COR-L47 (cell line): ENCODE measurements at places on chromosomes 13 and 19.

DNA sequence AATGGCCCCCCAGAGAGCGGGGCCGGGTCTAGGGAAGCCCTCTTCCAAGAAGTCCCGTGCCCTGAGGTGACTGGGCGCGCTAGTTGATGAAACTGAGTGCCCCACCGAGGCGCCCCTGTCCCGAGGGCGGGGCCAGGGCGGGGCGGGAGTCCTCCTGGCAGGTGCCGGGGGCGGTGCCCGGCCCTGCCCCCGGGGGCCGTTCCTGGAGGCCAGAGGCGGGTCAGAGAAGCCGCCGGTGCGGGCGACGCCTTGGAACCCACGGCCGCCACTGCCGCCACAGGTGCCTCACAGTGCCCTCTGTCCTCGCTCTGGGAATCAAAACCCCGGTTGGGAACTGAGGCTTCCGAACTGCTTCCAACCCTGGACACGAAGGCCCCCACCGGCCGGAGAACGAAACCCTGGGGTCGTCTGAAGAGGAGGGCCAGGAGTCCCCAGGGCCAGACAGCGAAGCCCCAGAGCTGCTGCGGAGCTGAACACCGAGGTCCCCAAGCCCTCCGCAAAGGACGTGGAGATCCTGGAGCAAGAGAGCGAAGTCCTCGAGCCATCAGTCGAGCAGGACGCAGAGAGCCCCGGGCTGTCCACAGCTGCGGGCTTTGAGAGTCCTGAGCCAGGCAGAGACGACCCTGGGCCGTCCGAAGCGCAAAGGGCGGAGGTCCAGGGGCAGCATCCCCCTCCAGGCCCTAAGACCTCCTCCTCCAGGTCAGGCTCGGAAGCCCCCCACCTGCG is at the start of gene MISP3:
Gene MISP3 (plus strand): TSS at position 252 of the 726 bp plus-strand sequence. CDS start 524 bp downstream, outside the sequence.
- DNase-seq: peak; percentile 24

GRCh38 chr13:65789815-65790214 is 1440.3 kb downstream of the PCDH9 start:
- no peak for DNase-seq

GRCh38 chr13:97561182-97561581 is 127.2 kb downstream of the RAP2A start:
- no peak for DNase-seq

- DNase-seq: no peak
These were observed 139.0 kb downstream of the SOX1 start for GRCh38 chr13:112205990-112206389.

GRCh38 chr13:112998521-112999280 is 29.7 kb downstream of the MCF2L start:
- no peak for DNase-seq

- no peak for DNase-seq
These were observed 20.5 kb upstream of the ZNF846 start for GRCh38 chr19:9789066-9789465.

DNA sequence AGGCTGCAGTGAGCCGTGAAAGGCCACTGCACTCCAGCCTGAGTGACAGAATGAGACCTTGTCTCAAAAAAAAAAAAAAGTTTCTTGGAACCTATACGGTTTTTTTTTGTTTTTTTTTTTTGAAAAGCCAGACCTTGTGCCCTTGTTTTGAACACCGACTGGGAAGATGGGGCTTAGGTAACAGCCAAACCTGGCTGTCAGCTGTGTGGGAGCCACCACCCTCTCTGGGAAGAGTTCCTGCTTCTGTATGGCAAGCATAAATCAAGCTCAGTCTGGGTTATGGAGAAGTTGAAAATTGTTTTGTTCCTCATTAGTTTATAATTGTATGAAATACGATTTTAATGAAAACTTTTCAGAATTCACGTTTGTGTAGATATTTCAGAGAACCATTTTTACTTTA is 39.5 kb downstream of the MPHOSPH8 start:
- no peak for DNase-seq

GRCh38 chr13:64871742-64872141 is 2358.4 kb downstream of the PCDH9 start:
- DNase-seq: no peak

GRCh38 chr13:49373716-49374115 is 70.1 kb downstream of the CAB39L start:
- DNase-seq: no peak

- no peak for DNase-seq
These were observed 37.6 kb downstream of the ZNRF4 start for GRCh38 chr19:5492635-5493409.
